ENCODE measurements at places on chromosomes 1 and 21.

DNA sequence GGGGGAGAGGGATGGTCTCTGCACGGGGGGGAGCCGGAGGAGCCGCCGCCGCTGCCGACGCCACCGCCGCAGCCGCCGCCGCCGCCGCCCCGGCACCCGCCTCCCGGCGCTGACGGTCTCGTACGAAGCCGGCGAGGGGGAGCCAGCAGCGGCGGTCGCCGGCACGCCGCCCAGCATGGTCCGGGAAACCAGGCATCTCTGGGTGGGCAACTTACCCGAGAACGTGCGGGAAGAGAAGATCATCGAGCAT is 311 bp downstream of the SPEN start:
- DNase-seq, result no peak

DNA sequence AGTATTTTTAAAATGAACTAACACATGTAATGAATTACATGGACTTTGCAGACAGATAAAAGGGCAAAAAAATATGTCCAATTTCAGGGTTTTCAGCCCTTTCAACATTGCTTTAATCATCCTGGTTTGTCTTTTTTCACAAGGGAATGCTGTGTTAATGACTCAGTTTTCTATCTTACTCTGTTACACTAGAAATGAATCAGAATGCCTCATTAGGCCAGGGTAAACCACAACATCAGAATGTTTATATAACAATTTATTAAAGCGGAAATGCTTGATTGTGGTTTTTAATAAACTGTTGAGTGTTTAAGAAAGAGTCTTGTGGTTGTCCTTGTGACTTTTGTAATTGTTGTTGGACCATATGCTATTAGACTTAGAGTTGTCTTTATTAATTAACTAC is 13.5 kb downstream of the GORAB start:
- no peak for DNase-seq

- no peak for DNase-seq
Measured at GRCh38 chr1:87226341-87226760, 102.3 kb upstream of the LMO4 start.

DNA sequence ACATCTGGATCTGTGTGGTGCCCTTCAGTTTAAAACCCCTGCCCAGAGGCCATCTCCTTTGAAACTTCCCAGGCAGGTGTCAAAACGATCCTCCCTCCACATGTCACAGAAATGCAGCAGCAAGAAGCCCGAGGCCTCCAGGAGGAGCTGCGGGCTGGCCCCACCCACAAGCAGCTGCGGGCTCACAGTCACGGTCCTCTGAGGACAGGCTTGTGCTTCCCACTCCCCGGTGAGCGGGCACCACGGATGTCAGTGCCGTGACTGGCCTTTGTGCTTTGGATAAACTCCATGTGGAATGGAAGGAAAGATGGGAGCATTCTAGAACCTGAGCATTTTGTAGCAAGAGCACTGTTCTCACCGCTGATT is 65.8 kb downstream of the SIK1 start:
- no peak for DNase-seq

DNA sequence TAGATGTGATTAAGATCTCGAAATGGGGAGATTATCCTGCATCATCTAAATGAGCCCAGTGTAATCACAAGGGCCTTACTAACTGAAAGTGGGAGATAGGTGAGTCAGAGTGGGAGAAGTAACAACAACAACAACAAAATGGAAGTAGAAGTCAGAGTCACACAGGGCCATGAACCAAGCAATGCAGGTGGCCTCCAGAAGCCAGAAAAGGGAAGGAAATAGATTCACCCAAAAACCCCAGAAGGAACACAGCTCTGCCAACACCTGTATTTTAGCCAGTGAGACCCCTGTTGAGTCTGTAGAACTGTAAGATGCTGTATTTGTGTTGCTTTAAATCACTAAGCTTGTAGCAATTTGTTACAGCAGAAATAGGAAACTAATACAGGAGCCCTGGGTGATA is 4.1 kb downstream of the TAGLN2 start:
- DNase-seq, result no peak

DNA sequence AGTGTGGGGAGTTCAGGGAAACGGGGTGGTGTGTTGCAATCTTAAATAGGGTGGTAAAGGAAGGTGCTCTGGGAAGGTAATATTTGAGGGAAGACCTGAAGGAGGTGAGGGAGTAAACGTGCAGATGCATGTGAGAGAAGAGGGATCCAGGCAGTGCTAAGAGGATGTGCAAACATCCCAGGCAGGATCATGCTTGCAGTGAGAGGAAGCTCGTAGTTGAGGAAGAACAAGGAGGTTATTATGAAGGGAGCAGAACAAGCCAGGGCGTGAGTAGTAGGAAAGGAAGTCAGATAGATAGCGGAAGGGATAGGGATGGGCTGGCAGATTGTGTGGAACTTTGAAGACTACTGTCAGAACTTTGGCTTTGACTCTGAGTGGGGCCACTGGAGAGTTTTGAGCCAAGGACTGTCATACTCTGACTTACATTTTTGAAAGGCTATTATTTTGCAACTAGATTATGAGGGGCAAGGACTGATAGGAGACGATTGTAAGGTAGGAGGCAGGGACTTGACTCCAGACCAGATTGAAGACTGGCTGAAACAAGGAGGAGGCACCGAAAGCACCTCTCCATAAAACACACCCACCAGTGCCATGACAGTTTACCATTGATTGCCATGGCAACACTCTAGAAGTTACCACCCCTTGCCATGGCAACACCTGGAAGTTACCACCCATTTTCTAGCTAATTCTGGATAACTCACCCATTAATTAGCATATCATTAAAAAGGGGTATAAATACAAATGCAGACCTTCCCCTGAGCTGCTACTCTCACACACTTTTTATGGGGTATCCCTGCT is 67.0 kb downstream of the XCL2 start:
- DNase-seq, result no peak

GRCh38 chr21:38884440-38884839 is 78.7 kb downstream of the ETS2 start:
- no peak for DNase-seq

GRCh38 chr1:229023651-229024300 is 247.1 kb upstream of the RAB4A start:
- no peak for DNase-seq

DNA sequence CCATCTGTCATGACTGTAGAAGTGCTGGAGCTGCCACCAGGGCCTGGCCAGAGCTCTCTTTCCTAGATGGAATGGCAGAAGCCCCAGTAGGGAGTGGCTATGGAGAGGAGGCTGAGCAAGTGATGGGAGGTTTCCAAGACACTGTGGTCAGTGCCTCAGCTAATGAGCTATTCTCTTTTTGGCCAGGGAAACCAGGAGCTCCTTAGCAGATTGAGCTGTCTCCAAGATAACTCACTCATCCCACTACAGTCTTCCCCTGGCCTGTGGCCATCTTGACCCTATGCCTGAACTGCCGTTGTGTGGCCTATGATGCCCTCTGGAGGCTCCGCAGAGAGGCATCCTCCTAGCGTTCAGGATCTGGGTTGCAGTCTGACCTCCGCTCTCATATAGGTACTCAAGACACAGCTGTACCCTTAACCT is 60.5 kb downstream of the ERI3 start:
- DNase-seq, result no peak

DNA sequence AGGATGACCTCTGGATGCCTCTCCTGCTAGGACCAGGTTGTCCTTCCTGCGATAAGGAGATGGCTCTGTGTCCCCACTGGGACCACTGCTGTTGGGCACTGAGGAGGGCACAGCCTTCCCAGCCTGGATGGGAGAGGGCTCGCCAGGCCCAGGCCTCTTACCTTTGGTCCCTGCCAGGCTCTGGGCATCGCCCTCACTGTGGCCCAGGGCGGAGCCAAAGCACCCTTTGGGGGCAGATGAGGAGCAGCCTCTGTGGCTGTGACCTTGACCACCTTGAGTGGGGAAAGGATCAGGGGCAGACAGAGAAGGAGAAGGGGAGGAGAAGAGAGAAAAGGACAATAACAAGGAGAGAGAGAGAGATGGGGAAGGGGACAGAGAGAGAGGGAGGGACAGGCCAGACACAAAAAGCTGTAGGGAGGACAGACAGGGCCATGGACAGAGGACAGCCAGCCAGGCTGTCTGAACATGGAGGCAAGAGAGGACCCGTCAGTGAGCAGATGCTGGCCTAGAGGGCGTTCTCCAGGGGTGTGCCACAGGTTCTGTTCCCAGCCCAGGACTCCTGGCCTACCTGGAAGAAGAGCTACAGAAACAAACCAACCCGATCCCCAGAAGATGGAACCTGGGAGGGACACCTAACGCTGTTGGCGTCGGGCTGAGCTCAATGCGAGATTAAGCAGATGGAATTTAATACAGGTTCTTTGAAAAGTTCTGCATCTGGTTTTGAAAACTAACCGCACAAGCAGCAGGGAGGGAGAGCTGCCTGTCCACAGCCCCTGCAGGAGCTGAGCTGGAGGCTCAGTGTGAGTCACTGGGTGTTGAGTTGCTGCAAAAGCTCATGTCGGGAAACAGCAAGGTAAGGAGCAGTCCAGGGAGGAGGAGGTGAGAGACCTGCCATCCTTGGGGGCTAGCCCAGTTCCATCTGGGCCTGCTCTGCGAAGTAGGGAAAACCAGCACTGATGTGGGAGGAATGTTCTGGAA is 262.1 kb downstream of the PTPRU start:
- DNase-seq, result no peak

DNA sequence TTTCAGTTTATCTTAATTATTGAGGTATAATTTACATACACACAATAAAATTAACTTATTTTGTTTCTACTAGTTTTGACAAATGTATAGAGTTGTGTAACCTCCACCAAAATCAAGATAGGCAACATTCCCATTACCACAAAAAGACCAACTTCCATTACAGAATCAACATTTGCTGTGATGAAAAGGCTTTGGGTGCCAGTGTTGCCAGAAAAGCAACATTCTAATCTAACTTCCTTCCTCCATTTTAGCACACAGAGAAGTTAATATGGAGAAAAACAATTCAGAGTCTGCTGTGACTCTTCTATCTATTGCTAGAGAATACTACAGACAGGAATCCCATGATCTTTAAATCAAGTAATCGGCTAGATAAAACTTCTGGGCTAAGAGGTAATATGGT is 245.3 kb downstream of the RERE start:
- no peak for DNase-seq

- no peak for DNase-seq
Measured at GRCh38 chr1:39522661-39523567, 31.5 kb downstream of the BMP8A start.

DNA sequence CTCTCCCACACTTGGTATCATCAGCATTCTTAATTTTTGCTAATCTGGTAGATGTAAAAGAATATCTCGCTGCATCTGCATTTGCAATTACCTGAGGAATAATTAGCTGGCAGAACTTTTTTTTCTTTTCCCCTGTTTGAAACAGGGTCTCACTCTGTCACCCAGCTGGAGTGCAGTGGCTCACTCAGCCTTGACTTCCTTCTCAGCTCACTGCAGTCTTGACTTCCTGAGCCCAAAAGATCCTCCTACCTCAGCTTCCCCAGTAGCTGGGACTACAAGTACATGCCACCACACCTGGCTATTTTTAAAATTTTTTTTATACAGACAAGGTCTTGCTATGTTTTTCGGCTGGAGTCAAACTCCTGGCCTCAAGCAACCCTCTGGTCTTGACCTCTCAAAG is 35.4 kb upstream of the ENAH start:
- no peak for DNase-seq

DNA sequence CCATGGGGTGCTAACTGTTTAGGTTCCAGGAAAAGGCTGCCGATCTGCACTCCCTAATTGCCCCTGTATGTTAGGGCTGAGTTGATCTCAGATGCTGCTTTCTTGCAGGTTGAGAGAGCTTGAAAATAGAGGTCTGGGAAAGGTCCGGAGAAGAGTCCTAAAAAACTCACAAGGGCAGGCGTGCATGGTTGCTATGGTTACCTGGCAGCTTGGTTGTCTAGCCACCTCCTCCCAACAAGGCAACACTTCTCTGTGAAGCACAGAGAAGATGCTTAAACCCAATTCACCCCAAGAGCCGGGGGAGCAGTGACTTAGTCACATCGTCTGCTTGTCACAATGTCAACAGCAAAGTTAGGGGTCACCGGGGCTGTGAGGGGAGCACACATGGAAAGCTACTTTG is 31.0 kb upstream of the LRRC52 start:
- DNase-seq, result no peak

DNA sequence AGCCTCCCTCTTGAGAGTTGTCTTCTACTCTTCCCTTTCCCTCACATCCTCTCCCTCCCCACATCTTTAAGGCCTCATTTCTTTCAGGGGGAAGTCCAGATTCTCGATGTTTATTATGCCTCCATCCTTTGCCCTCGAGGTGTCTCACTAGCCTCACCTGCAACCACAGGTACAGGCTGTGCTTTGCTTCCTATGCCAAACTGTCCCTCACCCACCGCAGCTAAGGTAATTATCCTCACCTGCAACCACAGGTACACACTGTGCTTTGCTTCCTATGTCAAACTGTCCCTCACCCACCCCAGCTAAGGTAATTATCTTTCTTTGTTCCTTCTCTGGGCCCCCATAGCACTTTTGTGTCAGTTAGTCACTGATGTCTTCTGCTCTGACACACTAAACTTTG is 328.1 kb upstream of the SNX7 start:
- no peak for DNase-seq

DNA sequence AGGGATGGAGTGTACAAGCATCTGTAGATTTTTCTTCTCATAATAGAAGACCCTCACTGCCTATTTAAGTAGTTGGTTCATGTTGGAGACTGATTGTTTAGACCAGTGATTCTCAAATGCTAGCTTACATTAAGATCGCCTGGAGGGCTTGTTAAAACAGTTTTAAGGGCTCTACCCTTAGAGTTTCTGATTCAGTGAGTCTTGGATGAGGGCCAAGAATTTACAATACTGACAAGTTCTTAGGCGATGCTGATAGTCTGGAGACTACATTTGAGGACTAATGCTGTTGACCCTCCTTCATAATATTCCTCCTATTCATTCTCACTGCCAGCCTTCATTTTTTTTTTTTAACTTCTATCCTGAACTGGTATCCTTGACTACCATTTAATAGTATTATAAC is 15.2 kb upstream of the AGO3 start:
- DNase-seq, result no peak

DNA sequence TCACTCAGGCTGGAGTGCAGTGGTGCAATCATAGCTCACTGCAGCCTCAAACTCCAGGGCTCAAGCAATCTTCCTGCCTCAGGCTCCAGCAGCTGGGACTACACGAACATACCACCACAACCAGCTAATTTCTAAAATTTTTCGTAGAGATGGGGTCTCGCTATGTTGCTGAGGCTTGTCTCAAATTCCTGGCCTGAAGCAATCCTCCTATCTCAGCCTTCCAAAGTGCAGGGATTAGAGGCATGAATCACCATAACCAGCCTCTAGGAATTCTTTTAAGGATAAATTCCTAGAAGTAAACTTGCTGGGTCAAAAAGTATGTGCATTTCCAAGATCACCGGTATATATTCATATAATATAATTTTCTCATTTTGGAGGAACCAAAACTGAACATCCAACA is 17.6 kb upstream of the HUNK start:
- DNase-seq, result no peak
